ENCODE measurements at places on chromosomes 12 and 14.

DNA sequence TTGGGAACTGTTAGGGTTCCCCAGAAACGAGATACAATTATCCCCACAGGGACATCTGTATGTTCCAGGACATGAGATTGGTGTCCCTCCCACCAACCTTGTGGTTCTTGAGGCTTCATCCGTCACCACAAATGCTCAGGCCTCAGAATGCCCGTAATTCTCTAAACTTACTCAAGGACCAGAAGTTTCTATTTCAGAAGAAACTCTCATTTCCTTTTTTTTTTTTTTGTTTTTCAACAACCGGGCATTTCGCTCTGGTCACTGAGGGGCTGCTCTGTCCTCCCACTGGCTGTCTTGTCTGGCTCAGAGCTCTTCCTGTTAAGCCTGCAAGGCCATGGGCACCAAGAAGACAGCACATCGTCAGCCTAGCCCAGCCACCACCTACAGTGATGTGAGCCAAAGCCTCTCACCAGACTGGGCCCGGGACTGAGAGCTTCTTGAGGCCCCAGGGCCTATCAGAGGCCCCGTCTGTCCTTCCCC lies 36.2 kb downstream of the VDR start:
- DNase-seq, result no peak

DNA sequence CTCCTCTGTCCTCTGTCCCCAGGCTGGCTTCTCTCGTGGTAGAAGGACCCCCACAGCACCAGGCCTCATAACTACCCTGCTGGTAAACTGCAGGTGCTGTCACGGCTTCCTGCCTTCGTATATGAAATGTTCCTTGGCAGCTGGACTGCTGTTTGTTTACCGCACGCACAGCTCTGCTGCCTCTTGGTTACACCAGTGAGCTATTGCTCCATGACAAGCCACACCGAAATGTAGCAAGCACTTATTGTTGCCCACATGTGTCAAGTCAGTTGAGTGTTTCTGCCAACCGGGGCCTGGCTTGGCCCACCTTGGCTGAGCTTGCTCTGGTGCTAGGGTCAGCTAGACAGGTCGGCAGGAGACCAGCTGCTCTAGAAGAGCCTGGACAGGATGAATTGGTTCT lies 21.7 kb upstream of the TCL1B start:
- DNase-seq, result no peak

DNA sequence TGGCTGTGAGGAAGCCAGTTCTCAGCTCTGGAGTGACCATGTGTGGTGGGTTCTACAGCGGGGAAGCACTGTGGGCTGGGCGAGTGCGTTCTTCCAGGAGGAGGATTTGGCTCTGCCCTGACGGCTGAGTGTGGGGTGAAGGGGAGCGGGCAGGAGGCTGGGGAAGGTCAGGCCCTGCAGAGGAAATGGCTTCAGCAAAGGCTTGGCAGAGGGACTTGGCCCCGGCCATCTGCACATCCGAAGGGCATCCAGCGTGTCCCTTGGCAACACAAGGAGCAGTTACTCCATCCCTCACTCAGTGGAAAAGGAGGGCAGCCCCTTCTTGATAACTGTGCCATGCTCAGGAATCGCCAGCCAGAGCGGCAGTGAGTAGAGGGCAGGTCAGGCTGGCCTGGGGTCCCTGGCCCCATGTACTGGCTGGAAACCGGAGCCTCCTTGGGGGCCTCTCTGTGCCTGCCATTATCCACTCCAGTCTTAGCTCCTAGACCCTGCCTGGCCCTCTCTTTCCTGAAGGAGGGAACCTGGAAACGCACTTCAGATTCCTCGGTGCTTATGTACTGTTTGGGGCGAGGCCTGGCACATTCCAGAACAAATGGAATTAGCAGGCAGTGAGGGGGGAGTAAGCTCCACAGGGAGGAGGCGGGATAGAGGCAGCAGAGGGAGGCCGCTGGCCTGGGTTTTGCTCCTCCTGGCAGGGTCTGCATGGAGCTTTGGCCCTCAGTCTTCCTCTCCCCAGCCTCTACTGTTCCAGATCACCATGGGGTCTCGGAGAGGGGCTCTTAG lies 133.6 kb upstream of the NCOR2 start:
- no peak for DNase-seq

GRCh38 chr12:123696646-123697045 lies 15.5 kb upstream of the ATP6V0A2 start:
- DNase-seq, result no peak

DNA sequence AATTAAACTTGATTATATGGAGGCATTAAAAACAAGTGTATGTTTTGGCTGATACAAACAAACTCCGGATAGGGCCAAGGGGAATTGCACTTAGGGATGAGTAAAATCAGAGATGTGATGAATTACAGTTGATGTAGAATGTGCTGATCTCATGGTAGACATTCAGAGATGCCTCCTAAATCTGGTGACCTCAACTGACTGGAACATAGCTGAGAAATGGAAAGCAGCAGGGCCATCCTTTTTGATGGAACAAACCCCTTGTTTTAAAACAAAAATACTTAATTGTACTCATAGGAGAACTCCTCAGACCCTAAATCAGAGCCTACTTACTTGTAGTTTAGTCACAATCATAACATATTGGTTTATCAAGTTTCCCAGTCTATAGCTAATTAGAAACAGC lies 122.8 kb downstream of the C12orf75 start:
- DNase-seq, result no peak

- peak; percentile 36 for DNase-seq
Observed at GRCh38 chr12:117119592-117120198, 20.5 kb upstream of the TESC start.

DNA sequence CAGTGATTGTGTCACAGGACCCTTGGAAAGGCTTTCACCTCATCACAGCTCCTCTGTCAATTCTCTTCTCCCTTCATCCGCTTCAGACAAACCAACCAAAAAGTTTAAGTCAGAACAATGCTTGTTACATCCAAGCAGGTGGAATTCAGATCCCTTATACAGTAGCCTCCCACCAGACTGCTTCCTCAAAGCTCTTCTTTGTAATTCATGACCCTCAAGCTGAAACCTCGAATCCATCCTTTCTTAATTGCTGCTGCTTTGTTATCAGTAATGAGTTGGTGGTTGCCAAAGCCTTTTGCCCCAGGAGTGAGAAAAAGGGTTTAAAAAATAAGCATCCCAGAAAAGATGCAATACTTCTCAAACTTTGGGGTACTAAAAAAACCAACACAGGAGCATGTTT lies 9.5 kb downstream of the BEST3 start:
- no peak for DNase-seq

- DNase-seq, result no peak
Observed at GRCh38 chr14:102374264-102374663, 11.5 kb downstream of the TECPR2 start.

GRCh38 chr12:4794491-4794890 lies 74.3 kb downstream of the GALNT8 start:
- DNase-seq, result no peak

DNA sequence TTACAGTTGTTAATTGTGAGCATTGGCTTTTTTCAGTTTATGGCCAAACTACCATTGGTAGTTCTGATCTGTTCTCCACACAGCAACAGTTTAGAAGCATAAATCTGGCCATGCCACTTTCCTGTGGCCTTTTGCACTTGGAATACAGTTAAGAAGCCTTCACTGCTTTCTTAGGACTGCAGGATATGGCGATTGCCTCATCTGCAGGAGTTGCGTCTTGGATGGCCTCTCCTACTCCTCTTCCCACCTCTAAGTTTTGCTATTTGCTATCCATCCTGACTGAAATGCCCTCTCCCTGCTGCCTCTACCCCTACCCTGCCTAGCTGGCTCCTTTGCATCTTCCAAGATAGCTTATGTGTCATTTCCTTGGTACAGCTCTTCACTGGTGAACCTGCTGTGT lies 12.8 kb upstream of the BMAL2 start:
- no peak for DNase-seq

- no peak for DNase-seq
Observed at GRCh38 chr14:101844219-101844618, 82.7 kb downstream of the PPP2R5C start.

- DNase-seq, result no peak
Observed at GRCh38 chr12:69272511-69272910, 33.1 kb downstream of the CPSF6 start.

DNA sequence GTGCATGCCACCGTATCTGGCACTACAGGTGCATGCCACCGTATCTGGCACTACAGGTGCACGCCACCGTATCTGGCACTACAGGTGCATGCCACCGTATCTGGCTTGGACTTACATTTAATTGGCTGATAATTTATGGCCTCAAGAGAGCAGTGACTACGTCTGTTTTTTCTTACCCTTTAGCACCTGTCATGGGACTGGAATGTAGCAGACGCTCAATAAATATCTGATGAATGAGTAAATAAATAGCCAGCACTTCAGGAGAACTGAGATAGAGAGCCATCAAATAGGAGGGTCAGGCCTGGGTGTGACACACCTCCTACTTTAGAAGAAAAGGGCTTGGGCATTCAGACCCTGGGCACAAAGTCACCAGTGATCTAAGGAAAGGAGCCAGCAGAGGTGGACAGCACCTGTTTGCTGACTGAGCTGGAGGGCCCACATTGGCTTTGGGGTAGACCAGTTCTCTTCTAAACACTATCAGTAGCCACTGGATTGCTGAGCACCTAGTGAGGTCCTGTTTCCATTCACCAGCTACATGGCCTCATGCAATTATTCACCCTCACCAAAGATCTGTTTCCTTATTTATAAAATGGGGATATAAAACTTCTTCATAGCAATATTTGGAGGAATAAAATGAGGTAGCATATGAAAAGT lies 50.1 kb downstream of the RFX4 start:
- DNase-seq, result no peak

GRCh38 chr14:21068521-21069387 lies 1.4 kb upstream of the ARHGEF40 start:
- peak; percentile 44 for DNase-seq

DNA sequence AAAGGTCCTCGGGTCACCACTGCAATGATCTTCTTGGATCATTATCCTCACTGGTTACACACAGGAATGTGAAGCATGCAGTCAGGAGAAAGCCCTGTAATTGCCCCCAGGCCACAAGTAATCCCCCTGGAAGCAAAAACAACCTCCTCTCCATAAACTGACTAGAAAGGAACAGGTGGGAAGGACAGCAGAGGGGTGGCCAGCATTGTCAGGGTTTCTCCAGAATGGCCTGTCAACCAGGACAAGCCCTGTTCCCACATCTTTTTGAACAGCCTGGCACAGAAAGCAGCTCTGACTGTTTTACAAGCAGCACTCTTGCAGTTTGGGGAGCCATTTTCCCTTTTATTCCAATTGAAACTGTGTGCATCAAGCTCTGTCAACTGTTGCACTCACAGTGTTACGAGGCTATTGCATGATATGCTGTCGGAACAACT lies 36.1 kb downstream of the TMCC3 start:
- DNase-seq, result no peak

DNA sequence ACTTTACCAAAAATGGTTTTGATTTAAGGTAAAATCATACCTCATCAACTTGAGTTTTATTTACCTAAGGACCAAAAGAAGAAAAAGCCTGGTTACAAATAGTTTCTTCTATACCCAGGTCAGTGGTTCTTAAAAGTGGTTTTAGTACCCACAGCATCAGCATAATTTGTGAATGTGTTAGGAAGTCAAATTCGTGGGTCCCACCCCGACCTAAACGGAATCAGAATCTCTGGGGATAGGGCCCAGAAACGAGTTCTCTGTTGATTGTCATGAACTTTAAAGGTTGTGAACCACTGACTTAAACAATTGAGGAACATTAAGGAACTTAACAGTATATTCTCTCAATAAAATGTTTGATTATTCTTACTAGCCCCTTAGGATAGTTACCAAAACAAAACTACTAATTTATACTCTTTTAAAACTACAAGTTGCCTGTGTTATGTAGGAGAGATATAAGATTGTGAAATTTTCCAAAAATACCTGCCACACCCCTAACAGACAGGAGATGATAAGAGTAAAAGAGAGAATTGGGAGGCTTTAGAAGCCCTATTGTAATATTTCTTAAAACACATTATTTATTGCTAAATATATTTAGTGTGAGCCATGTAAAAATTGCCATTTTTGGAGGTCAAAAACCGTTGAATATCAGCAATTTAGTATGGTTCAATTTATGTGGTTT lies 669 bp upstream of the SLC25A21 start:
- DNase-seq, result no peak

DNA sequence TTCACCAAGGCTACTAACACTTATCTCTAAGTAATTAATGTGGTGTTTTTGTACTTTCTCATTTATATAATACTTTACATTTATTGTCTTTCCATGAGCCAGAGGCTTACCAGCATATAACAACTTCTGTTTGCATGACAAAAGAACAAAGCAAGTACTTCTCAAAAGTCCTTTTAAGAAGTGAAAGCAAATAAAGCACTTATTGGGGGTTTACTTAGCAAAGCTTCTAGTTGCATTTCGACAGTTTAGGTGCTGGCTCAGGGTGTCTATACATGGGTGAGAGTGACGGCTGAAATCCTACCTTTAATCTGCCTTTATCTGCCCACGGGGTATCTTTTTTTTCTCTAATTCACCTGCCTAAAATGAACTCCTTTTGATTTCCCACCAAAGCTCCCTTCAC lies 21.0 kb upstream of the DCN start:
- no peak for DNase-seq

GRCh38 chr12:121062391-121063045 lies 23.5 kb upstream of the OASL start:
- DNase-seq, result no peak

DNA sequence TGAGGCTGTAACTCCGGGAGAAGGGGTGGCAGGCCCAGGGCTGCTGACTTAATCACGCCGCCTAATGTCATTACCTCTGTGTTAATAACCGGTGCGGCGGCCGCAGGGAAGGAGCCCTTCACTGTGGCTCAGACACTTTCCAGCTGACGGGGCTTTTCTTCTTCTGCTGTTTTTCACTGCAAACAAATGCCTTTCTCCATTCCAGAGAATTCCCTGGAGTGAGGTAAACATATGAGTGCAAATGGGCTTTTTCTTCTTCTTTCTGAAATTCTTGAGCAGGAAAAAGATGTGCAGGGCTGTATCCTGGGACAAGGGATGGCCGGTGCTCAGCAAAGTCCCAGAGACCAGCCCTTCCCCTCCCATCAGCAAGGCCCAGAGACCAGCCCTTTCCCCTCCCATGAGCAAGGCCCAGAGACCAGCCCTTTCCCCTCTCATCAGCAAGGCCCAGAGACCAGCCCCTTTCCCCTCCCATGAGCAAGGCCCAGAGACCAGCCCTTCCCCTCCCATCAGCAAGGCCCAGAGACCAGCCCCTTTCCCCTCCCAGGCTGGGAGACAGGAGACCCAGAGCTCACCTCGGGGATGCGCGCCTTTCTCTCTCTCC lies 33.4 kb upstream of the FAM181A start:
- DNase-seq, result no peak
